SK-N-SH (cell line): ENCODE measurements at places on chromosomes 1 and 21. TPM values are rescaled to one million over a fixed set of nuclear protein-coding genes. Genes with fewer than 3 reads are reported as not detected.

AMPD1 gene
- polyA plus RNA-seq: not detected in 2 replicates

MFAP2 gene
- polyA plus RNA-seq: 132 and 189 TPM in 2 replicates

CFAP107 gene
- polyA plus RNA-seq: not detected in 2 replicates

OR10J1 gene
- polyA plus RNA-seq: not detected in 2 replicates

AMY1C gene
- not detected in 2 replicates for polyA plus RNA-seq

HFM1 gene
- 0.06 and 0.10 TPM in 2 replicates for polyA plus RNA-seq

S100A7 gene
- not detected in 2 replicates for polyA plus RNA-seq

SPRR2E gene
- polyA plus RNA-seq: not detected in 2 replicates

DNA sequence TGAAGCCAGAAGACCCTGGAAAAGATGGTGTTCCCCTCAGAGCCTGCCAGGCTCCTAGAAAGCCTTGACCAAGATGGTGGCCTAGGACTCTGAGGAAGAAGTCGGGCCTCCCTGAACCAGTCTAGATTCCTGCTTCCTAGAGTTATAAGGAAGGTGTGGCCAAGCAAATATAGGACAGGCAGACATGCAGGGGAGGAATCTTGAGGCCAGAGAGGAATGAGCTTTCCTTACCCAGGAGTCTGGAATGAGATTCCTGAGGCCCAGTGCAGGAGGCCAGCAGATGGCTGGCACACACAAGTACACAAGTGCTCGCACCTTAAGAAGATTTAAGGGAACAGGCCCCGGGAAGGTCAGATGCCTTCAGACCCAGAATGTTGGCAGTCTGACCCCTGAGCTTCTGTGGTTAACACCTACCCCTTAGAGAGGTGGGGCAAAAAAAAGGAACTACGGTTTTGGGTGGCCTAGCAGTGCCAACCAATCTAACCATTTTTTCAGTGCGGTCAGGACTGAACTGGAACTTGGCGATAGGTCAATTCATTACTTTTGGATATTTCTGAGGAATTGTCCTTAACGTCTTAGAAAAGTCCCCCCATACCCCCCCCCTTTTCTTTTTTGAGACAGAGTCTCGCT is 73.3 kb downstream of the MDM4 start:
- H3K27me3 ChIP-seq: no peaks in the 10 kb centered on the region
- H3K4me3 ChIP-seq: no peak overlapping the region
- H3K4me1 ChIP-seq: peaks cover 9% of the 10 kb centered on the region; the same call in 1 of the 2 replicates
- H3K27ac ChIP-seq: no peak overlapping the region
- DNase-seq: no peak

DNA sequence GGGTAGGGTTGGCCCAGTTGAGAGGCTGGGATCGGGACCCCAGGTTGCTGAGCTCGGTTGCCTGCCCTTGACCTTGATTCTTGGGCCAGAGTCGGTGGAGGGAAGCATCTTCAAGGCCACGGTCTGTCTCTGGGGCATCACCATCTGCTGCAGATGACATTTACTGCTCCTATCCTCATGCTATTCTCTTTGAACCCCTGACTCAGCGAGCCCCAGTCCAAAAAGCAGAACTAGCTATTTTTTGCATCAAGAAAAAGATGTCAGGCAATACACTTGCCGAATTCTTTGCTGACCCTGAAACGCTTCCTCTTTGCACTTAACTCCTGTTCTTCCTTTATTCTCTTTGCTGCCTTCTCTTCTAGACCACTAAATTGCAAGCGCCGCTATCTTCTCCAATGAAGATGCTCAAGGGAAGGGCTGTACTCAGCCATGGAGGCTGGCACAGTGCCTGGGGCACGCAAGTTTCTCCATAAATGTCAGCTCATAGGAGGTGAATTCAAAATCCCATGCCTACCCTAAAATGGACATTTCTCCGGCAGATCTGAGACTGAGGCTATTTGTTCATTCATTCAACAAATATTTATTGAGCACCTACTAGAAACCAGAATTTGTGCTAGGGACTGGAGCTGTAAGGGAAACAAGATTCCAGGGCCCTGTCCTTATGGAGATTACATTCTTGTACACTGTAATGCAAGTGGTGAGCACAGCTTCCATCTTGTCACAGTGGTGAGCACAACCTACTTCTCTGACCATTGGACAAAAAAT is 20.5 kb upstream of the CAPZB start:
- no peak overlapping the region for H3K4me3 ChIP-seq
- H3K27ac ChIP-seq: peak overlapping the region; percentile 45
- no peaks in the 10 kb centered on the region for H3K27me3 ChIP-seq
- DNase-seq: no peak

- H3K4me3 ChIP-seq: no peak overlapping the region
- peaks cover 29% of the 10 kb centered on the region; the same call in 1 of the 2 replicates for H3K4me1 ChIP-seq
- H3K27ac ChIP-seq: no peak overlapping the region
- no peaks in the 10 kb centered on the region for H3K27me3 ChIP-seq
These were observed 46.8 kb upstream of the CCDC27 start for GRCh38 chr1:3705341-3705950.

GRCh38 chr1:83942914-83943313 is 56.0 kb downstream of the TTLL7 start:
- DNase-seq: no peak
- H3K4me3 ChIP-seq: no peak overlapping the region
- no peaks in the 10 kb centered on the region for H3K27me3 ChIP-seq
- H3K36me3 ChIP-seq: peaks cover 25% of the 10 kb centered on the region

DNA sequence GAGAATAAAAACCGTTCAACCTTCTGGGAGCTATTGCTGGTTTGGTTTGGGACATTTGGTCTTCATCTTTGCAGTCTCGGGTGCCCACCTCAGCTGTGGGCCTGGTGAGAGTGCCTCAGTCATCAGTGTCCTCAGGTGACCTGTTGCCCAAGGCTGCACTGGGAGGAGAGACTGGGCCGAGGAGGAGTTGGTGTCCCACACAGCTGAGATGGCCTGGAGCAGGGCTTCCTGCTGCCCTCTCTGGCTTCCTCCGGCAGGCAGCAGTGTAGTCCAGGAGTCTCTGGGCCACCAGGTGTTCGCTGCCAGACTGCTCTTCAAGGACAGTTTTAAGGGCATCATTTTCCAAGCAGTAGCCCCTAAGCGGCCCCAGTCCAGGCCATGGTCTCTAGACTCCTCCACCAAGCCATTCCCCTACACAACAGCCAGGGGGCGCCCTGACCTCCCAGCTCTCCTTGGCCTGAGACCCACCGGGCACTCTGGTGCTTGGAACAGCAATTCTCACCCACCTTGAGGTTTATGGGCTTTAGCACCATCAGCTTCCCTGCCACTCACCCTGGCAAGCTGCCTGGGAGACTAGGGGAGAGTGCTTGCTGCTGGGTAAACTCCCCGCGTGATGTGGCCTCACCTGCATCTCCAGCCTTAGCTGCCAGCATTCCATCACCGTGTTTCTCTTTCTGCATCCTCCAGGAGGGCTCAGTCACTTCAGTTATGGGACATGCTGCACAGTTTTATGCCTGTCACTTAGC is 9.1 kb upstream of the SYTL1 start:
- no peaks in the 10 kb centered on the region for H3K4me1 ChIP-seq
- peak; percentile 87 for DNase-seq
- no peaks in the 10 kb centered on the region for H3K27me3 ChIP-seq
- H3K4me3 ChIP-seq: no peak overlapping the region

GRCh38 chr1:232440325-232441035 is 189.5 kb downstream of the SIPA1L2 start:
- no peaks in the 10 kb centered on the region for H3K27me3 ChIP-seq
- no peak for DNase-seq
- peaks cover 11% of the 10 kb centered on the region; the same call in 1 of the 2 replicates for H3K4me1 ChIP-seq
- H3K36me3 ChIP-seq: no peaks in the 10 kb centered on the region
- no peak overlapping the region for H3K4me3 ChIP-seq

DNA sequence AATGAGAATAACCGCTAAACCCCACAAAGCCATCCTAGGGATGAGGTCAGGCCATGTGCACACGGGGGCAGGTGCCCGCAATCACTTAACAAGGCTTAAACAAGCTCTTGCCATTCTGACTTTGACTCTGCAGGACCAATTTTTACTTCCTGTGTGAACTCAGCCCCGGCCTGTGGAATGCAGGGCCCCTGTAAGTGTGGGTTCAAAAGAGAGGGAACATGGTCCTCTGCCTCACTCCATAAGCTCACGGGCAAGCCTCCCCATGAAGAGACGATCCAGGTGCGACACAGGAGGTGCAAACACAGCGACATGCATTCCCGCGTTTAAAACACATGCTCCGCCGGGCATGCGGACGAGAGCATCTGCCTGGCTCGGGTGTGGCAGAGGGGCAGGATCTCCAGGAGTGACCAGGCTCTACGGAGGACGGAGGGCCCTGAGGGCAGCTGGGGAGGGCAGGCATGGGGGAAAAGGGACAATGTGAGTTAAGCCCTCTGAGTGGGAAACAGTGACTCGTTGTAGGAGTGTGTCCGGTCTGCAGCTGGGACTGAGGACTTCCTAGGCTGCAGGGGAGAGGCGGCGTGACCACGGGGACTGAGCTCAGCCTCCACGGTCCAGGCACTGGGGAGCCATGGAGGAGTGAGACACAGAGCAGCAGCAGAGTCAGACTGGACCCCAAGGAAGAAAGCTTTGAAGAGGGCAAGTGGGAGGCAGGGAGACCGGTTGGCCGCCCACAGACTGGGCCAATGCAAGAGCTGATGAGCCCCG is 40.6 kb upstream of the AJAP1 start:
- DNase-seq: no peak
- peak overlapping the region; percentile 86; the same call in 1 of the 2 replicates for H3K27ac ChIP-seq
- peaks cover 40% of the 10 kb centered on the region; the same call in 1 of the 2 replicates for H3K4me1 ChIP-seq
- no peaks in the 10 kb centered on the region for H3K36me3 ChIP-seq

DNA sequence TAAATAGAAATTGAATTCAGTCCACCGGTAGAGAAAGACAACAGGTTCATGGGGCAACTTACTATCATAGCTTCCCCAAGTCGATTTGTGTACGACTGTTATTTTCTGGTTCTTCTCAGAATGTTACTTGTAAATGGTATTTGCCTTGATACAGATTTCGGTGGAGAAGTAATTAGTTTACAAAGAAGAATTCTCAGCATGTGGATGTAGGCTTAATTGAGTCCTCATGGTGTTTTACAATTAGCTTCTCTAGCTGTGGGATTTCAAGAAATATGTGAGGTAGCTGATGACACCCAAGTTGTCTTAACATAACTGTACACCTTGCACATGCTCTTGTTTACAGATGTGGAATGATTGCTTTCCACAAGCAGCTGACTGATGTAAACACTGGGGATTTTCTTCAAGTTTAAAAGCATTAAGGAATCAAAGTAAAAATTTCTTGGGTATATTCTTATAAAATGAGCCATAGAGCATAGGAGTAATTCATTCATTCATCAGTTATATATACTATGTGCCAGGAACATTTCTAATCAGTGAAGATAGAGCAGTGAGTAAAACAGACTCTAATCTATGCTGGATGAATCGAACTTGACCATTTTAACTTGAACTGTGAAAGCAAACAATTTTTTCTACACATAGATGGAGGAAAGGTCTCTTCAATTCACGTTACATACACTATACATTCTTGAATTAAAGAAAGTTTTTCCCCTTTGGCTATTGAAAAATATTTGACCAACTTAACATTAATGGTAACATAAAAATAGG is 1.4 kb downstream of the MACO1 start:
- peaks cover 2% of the 10 kb centered on the region for H3K36me3 ChIP-seq
- H3K4me3 ChIP-seq: peak overlapping the region; percentile 90
- H3K27ac ChIP-seq: peak overlapping the region; percentile 81
- no peak for DNase-seq
- H3K4me1 ChIP-seq: peaks cover 22% of the 10 kb centered on the region; the same call in 1 of the 2 replicates
- no peaks in the 10 kb centered on the region for H3K27me3 ChIP-seq

DNA sequence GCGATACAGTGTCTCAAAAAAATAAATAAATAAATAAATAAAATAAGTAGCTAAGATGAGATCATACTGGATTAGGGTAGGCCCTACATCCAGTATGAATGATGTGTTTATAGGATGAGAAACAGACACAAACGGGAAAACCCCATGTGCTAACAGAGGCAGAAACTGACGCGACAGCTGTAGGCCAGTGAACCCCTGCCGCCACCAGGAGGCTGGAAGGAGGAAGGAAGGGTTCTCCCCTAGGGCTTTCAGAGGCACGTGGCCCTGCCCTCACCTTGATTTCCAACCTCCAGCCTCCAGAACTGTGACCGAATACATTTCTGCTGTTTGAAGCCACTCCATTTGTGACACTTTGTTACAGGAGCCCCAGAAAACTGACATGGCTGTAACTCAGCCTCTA is 38.5 kb downstream of the CHD5 start:
- H3K27ac ChIP-seq: no peak overlapping the region
- H3K36me3 ChIP-seq: no peaks in the 10 kb centered on the region
- no peak for DNase-seq
- H3K27me3 ChIP-seq: no peaks in the 10 kb centered on the region

DNA sequence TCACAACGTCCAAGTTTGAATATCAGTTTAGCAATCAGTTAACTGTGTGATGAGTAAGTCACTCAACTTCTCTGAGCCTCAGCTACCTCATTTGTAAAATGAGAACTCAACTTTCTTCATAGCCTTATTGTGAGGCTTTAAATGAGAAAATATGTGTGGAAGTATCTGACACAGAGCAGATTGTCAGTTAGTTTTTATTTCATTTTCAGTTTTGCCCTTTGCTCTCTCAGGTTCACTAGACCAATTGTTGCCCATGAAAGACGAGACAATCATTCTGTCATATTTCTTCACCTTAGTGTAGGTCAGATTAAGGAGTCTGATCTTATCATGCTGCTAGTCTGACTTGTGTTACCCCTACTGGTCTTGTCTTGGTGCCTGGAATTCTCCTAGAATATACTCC is 232.8 kb upstream of the PTBP2 start:
- no peak overlapping the region for H3K27ac ChIP-seq
- H3K27me3 ChIP-seq: no peaks in the 10 kb centered on the region
- DNase-seq: no peak
- no peak overlapping the region for H3K4me3 ChIP-seq
- no peaks in the 10 kb centered on the region for H3K4me1 ChIP-seq

DNA sequence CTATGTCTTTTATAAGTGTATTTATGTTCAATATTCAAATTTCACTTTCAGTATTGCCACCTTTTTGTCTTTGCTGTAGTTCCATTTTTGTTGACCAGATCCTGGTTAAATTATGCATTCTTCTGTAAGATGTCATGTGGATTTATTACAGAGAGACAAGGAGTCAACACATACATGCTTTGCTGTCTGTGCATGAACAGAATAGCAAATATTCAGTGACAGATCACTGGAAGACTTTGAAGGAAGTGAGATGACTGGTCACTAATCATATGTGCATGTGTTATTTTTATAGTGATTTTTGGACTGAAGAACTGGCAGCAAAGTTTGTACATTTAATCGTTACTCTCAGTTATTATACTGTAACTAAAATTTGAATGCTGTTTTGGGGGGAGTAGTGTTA is 117.2 kb downstream of the PLPPR5 start:
- no peak overlapping the region for H3K4me3 ChIP-seq
- H3K27ac ChIP-seq: no peak overlapping the region
- H3K27me3 ChIP-seq: no peaks in the 10 kb centered on the region
- DNase-seq: no peak
- no peaks in the 10 kb centered on the region for H3K4me1 ChIP-seq

DNA sequence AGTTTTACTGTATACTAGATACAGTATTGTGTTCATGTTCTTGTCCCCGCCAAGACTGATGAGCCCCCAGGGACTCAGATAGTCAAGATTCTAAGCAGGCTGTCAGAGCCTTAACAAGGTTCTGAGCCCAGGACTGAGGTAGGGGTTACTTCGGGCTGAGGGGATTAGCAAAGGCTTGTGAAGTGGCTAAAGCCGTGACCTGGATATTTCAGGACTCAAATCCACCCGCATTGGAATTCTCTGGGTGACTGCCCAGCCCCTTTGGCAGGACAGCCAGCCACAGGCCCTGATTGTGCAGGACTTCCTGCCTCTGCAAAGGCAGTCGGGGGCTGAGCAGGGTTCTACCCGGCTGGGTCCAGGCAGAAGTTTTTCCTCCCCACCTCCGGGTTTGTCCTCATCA is at the start of gene PLA2G5:
Gene PLA2G5, plus strand, starts transcription at position 321 of the 400 bp plus-strand sequence. CDS start 14,637 bp downstream, outside the sequence.
- H3K27me3 ChIP-seq: no peaks in the 10 kb centered on the region; the same call in 1 of the 2 replicates
- H3K27ac ChIP-seq: no peak within 1 kb of the TSS

GRCh38 chr1:226617109-226617508 is 68.5 kb downstream of the STUM start:
- no peaks in the 10 kb centered on the region for H3K36me3 ChIP-seq
- no peak for DNase-seq
- no peaks in the 10 kb centered on the region for H3K4me1 ChIP-seq
- no peak overlapping the region for H3K27ac ChIP-seq
